ENCODE measurements at places on chromosomes 16 and 17.

GRCh38 chr17:8152112-8152775 lies at the start of gene PER1:
Gene PER1 (minus strand): TSS chr17:8152404. CDS start chr17:8150706, 1,698 bp downstream.
- peak; percentile 89 for DNase-seq

GRCh38 chr16:85649411-85650134 lies 36.5 kb downstream of the GSE1 start:
- no peak for DNase-seq

DNA sequence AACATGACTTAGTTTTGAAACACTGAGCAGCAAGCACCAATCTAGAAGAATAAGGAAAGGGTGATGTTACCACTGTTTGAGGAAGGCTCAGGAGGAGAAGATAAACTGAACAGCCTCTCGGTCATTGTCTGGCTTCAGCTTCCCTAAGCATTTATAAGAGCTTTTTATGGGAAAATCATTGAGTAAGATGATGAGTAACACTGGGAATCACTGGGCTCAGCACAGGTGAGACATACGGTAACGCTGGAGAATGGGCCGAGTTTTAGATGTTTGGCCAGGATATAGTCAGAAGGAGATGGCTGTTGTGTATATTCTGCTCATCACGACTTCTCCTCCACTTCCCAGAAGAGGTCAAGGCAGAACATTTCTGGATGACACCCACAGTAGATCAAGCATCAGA lies 42.2 kb upstream of the ALOX12 start:
- DNase-seq: no peak

- DNase-seq: no peak
These were observed 2.5 kb downstream of the TRIM47 start for GRCh38 chr17:75875940-75876189.

DNA sequence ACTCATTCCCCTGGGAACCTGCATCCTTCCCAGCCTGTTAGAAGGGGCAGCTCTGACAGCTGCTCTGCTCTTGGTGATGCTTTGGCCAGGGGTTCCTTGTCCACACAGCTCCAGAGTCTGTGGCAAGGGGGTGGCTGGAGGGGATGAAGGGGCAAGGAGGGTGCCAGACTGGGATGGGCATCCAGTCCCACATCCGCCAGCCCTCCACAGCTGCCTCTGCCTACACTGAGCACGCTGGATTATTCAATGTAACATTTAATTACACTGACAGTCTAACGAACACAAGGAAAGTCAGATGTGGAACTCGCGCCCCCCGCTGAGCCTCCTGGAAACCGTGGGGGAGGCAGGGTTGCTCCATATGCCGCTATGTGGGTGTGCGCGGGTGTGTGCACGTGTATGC lies 101.1 kb downstream of the C16orf78 start:
- DNase-seq: no peak

GRCh38 chr16:75481475-75481874 lies 13.8 kb downstream of the CHST6 start:
- DNase-seq: no peak

GRCh38 chr17:28381141-28381825 lies 9.8 kb downstream of the SARM1 start:
- DNase-seq: no peak

- no peak for DNase-seq
These were observed 740.5 kb upstream of the EEF2KMT start for GRCh38 chr16:5838071-5838470.

- DNase-seq: peak; percentile 14
These were observed 581 bp downstream of the PRKCA start for GRCh38 chr17:66302761-66303626.

GRCh38 chr17:80704381-80704819 lies 159.8 kb downstream of the RPTOR start:
- no peak for DNase-seq
